ENCODE measurements at places on chromosomes 5 and 9.

GRCh38 chr5:138544181-138545134 lies 1.4 kb upstream of the ETF1 start:
- DNase-seq, result peak; percentile 15

DNA sequence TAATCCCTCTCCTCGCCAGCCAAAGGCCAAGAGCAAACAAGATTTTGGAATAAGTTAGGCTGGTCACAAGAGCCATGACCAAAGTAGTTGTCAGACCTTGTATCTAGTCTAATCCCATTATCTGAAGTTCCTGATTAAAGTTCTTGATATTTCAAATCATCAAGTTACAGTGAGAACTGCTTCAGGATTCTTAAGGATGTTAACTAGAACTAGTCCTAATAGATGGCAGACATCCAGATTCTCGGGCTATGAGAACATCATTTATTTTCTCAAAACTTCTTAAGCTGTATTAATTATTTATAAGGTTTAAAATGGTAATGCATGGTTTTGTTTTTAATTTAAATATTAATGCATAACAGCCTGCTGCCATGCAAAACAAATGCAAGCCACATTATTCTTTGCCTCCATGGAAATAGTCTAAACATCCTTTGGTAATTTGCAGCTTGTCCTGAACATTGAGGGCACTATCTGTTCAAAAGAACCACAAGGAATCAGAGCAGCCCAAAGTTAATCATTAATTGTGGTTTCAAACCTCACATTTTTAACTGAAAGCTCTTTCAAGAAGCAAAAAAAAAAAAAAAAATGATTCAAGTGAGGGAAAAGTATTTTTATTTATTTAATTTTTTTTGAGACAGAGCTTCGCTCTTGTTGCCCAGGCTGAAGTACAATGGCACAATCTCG lies 95.1 kb downstream of the TTC39B start:
- DNase-seq, result no peak

- DNase-seq, result no peak
Observed at GRCh38 chr9:126031116-126031515, 283.9 kb downstream of the PBX3 start.

GRCh38 chr5:76125346-76125745 lies 42.2 kb downstream of the SV2C start:
- no peak for DNase-seq

DNA sequence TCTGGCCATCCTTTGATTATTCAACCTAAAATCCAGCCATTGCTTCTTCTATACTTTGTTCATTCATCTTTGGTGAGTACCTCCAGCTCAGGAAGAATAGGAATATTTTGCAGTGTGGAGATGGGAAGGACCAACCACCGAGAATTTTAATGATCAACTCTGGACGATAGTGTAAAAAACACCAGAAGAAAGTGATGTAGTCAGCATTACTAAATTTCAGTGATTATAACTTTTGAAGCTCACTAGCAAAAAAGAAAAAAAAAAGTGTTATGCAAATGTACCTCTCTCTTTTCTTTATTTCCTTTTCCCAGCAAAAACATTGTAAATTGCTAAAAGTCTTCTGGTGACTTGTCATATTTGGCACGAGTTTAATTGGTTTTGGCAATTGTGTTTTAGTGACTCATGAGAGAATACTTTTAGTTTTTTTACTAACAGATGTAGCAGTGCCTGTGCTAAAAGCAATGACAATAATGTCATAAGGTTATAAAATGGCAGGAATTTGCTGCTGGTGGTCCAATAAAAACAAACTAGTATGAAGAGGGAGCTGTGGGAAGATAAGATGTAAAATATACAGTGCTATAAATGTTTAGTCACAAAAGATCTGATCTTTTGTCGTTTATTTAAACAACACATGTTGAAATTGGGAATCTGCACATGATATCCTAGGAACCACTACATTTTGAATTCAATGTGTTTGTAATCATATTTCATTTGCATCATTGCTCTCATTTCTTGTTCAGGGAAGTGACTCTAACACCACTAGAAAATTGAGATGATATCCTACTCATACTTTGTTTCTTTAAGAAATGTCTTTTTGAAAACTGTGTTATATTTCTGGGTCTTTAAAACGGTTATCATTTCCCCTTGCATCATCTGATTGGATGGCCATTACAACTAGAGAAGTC lies 81.3 kb upstream of the ERCC6L2 start:
- no peak for DNase-seq

GRCh38 chr9:36963346-36963745 lies 70.7 kb downstream of the PAX5 start:
- no peak for DNase-seq

GRCh38 chr5:168020542-168021294 lies 270.7 kb upstream of the WWC1 start:
- DNase-seq, result no peak

DNA sequence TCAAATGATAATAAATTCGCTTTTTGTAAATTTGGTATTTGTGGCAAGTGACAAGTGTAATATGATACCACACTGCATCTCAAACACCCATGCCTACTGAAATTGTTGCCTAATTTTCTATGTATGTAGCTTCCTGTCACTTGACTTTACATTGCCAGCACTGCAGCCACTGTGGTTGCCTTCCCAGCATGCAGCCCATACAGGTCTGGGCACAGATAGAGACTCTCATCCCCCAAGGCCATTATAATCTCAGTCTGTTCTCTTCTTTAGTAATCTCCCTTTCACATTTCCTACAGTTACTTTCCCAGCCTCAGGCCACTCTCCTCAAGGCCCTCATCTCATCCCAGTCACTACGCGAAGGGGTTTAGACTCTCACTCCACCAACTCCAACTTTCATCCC lies 1200.6 kb downstream of the PTPRD start:
- no peak for DNase-seq

DNA sequence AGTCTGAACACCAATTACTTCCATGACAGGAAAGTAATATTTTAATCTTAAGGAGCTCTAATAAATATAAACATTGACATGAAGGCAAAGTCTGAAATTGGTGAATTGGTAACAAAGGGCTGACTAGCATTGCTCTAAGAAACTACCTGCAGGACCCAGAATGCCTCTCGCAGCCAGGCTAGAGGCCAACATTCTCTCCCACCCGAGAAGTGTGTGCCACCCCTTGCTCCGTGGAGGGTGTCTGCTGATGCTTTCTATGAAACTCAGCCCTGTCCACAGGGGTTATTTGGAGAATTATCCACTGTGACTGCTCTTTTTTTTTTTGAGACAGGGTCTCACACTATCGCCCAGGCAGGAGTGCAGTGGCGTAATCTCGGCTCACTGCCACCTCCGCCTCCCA lies 81.4 kb downstream of the USP20 start:
- DNase-seq, result no peak

DNA sequence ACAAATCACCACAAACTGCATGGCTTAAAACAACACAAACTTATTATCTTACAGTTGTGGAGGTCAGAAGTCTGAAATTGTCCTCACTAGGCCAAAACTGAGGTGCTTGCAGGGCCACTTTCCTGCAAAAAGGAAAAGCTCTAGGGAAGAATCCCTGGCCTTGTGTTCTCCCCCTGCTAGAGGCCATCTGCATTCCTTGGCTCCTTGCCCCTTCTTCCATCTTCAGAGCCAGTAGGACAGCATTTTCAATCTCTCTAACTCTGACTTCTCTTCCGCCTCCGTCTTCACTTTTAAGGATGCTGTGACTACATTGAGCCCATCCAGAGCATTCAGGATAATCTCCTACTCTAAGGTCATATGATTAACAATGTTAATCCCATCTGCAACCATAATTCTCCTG lies 236.6 kb downstream of the CDK5RAP2 start:
- DNase-seq, result no peak

- no peak for DNase-seq
Observed at GRCh38 chr5:135559354-135559753, 19.4 kb downstream of the CXCL14 start.

GRCh38 chr5:170327829-170328228 lies 30.3 kb upstream of the LCP2 start:
- DNase-seq, result no peak

- no peak for DNase-seq
Observed at GRCh38 chr9:4016789-4017188, 283.1 kb downstream of the GLIS3 start.

- no peak for DNase-seq
Observed at GRCh38 chr5:132808448-132808847, 4.7 kb upstream of the SOWAHA start.

DNA sequence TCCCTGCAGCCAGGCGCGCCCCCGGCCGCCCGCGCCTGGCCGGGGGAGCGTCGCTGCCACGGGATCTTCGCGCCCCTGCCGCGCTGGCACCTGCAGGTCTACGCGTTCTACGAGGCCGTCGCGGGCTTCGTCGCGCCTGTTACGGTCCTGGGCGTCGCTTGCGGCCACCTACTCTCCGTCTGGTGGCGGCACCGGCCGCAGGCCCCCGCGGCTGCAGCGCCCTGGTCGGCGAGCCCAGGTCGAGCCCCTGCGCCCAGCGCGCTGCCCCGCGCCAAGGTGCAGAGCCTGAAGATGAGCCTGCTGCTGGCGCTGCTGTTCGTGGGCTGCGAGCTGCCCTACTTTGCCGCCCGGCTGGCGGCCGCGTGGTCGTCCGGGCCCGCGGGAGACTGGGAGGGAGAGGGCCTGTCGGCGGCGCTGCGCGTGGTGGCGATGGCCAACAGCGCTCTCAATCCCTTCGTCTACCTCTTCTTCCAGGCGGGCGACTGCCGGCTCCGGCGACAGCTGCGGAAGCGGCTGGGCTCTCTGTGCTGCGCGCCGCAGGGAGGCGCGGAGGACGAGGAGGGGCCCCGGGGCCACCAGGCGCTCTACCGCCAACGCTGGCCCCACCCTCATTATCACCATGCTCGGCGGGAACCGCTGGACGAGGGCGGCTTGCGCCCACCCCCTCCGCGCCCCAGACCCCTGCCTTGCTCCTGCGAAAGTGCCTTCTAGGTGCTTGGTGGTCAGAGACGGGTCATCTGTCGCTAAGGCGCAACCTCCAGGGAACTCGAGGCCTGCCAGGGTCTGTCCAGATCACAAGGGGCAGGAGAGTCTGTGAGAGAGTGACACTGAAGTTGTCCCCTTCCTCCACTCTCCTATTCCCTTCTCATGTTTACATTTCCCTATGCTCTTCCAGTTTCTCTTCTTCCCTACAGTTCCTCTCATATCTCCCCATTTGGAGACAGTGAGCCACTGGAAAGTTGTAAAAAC lies 1.3 kb downstream of the GPR150 start:
- peak; percentile 49 for DNase-seq

- no peak for DNase-seq
Observed at GRCh38 chr9:135478829-135479468, 633 bp upstream of the PPP1R26 start.

Data from naive thymus-derived CD8-positive, alpha-beta T cell (primary cell).